ENCODE measurements at places on chromosomes 1 and 21.

DNA sequence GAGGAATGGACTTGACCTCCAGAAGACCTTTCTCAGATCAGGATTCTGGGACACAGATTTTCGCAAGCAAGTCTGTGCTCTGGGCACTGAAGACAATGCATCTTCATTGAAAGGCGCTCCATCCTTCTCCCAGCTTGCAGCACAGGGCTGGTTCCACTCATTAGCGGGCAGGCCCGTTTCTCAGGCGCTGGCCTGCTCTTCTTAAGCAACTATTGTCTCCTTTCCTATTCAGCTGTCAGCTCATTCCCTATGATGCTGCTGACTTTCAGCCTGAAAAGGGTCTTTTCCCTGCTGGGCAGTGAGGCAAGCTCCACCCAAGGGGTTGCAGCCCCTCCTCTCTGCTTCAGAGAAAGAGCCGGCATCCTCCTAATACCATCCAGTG lies 91.9 kb upstream of the PLXNA2 start:
- no peak for DNase-seq

GRCh38 chr1:85279458-85280080 lies 3.1 kb upstream of the BCL10 start:
- DNase-seq: no peak

GRCh38 chr1:162404550-162405160 lies 7.3 kb downstream of the SH2D1B start:
- no peak for DNase-seq

GRCh38 chr1:240739139-240739538 lies 127.2 kb upstream of the GREM2 start:
- no peak for DNase-seq

- DNase-seq: no peak
Measured at GRCh38 chr1:203629507-203630082, 3.0 kb downstream of the ATP2B4 start.

GRCh38 chr21:25331286-25331685 lies 276.0 kb downstream of the MRPL39 start:
- DNase-seq: no peak

DNA sequence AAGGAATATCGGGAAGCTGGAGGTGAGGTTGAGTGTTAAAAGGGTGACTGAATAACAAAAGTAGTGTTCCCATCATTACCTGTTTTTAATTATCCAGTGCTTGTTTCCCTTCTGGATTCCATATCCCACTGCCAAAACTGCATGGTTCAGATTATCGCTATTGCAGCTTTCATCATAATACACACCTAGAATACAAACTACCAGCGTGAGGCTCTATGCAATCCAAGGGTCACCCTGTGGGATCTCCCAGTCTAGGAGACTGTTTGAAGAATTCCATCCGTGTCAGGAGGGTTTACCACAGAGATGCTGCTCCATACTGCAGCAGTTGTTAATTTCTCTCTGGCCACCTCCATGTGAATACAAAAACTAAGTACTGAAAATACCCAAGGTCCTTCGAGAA lies 9.0 kb downstream of the CTSK start:
- DNase-seq: no peak

DNA sequence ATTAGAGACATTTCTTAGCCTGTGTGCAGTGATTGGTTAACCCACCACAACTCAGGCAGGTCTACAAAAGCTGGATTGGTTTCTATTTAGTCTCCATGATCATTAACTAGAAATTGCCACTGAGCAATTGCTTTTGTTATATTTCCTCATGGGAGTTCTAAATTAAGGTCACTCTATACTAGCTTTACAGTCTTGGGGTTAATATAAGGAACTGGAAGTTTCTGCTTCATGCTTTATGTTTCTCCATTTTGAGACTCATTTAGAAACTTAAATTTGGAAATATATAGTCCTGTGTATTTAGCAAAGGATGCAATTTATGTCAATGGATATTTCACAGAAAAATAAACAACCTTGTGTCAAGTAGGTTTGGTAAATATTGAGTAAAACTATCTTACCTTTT lies 137.5 kb downstream of the HLX start:
- no peak for DNase-seq

- DNase-seq: no peak
Measured at GRCh38 chr1:182205351-182206022, 144.0 kb upstream of the ZNF648 start.

DNA sequence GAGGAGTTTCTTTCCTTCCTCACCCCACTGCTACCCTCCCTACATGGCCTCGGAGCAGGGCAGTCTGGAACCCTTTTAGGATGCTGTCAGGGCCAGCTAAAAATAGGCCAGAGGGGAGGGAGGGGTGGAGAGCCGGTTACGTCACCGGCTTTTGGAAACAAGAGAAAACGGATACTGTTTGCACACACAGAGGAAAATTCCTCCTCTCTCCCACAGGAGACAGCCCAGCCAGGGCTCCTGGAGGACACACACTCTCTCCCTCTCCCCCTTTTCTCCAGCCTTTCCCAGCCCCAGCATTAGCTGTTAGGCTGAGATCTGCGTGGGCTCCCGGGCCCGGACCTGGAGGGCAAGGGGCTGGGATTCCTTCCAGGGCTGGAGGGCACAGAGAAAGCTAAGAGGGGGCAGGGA lies 20.0 kb upstream of the ALDH4A1 start:
- DNase-seq: no peak

- DNase-seq: no peak
Measured at GRCh38 chr1:176243746-176244145, 36.7 kb upstream of the COP1 start.

DNA sequence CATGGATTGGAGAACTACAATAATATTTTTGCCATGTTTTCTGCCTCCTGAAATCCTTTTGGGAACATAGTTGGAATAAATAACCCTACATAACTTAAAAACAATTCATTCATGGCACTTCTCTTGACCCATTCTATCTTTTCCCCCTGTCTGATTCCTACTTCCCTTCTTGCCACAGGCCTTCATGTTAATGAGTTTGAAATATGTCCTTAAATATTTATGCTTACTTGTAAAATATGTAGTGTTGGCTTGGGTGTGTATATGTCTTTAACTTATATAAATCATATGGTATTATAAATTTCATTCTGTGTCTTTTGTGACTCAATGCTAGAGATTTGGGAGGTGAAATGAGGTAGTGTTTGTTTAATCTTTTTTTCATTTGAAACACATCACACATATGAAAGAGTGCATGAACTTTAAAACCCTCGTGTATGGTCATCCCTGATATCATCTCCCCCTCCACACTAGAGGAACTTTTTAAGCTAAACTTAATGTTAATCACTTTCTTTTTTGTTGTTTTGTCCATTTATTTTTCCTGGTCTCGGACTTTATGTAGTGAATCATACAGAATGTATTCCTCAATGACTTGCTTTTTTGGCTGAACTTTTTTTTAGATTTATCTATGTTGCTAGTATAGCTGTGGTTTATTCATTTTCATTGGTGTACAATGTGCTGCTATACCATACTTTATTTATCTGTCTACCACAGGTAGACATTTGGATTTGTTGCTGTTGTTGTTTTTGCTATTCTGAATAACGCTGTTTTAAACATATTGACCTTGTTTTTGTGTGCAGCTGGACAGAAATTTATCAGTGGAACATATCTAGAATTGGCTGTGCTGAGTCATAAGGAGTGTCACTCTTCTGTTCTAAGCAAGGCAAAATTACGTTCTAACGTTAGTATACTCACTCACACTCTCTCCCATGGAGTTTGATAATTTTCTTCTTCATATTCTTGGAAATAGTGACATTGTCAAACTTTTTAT lies 441.6 kb downstream of the PLPP3 start:
- no peak for DNase-seq

DNA sequence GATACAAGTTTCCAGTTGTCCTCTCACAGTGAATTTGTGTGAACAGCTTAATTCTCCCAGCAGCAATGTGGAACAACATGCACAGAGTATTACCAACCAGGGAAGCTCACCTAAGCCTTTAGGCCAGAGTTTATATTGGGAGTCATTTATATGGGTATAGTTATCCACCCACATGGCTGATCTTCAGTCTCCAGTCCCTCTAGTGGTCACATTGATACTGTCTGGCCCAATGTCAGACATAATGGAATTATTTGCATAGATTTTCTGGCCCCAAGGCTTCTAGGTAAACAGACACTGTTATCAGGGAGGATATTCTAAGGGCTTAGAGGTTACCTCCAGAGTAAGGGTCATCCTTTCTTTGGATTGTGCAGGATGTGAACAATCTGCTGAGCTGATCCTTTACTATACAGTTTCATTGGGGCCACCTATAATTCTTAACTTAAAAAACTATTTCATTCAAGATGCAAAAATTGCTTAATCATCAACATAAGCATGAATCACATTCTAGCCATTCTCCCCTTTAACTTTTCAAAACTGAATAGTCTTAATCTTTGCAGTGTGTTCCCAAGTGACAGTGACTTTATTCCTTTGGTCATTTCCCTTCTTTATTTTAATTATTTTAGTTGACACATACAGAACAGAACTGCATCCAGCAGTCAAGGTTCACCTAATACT lies 210.9 kb downstream of the LTN1 start:
- no peak for DNase-seq

DNA sequence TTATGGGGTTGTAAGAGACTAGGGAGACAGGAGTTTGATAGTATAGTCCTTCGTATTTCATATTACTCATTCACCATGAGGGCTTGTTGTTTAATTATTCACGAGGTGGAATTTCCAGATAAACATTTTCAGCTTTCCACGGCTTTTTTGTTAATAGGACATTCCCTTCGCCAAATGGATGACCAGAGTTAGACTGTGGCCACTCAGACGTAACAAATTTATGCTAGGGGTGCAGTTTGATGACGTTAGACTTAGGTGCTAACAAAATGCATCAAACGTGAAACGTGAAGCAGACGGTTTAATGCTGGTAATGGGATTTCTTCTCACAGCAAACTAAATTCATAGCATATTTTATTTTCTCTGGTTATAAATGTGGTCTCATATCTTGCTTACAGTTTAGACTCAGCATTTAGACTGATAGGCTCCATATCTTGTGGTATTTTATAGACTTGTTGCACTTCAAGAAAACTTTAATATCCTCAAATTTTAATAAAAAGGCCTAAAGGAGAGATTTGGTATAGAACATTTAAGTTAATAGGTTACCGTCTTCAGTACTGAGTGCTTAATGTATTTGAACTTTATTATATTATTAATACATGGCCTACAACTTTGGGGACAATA lies 2.3 kb downstream of the DHX9 start:
- DNase-seq: no peak

DNA sequence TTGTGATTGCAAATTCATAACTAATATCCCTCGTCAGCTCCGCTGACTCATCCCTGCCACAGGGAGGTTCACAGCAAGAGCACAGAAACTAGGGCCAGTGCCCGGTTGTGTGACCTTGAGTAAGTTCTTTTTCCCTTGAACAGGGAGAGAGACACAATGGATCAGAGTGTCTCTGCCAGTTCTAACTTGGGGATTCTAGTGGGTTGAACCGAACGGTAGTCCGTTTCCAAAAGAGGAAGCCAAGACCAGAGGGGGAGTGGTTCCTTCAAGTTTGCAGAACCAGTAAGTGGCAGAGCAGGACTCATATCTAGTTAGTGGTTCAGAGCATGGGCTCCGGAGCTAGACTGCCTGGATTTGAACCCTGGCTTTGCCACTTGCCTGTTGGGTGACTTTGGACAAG lies 4.9 kb upstream of the SHISA4 start:
- no peak for DNase-seq

DNA sequence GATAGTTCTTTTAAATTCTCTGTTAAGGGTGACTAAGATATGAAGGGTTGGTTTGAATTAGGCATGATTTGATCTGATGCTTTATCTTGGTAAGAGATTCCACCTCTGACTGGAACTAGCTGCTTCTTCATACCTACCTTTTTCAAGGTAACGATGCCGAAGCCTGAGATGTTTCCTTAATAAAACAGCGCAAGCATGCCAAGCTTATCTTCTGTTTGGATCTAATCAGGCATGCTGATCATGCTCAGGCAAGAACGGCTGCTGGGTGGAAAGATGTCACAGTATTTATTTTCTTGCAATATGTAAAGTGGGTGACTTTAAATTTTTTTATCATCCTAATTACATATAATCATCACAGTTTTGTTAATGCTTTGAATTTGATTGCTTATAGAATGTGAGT lies 148.7 kb downstream of the ADGRL2 start:
- no peak for DNase-seq

GRCh38 chr1:53606197-53606596 lies 132.8 kb downstream of the GLIS1 start:
- DNase-seq: no peak

- no peak for DNase-seq
Measured at GRCh38 chr1:7595336-7595735, 175.8 kb upstream of the VAMP3 start.

DNA sequence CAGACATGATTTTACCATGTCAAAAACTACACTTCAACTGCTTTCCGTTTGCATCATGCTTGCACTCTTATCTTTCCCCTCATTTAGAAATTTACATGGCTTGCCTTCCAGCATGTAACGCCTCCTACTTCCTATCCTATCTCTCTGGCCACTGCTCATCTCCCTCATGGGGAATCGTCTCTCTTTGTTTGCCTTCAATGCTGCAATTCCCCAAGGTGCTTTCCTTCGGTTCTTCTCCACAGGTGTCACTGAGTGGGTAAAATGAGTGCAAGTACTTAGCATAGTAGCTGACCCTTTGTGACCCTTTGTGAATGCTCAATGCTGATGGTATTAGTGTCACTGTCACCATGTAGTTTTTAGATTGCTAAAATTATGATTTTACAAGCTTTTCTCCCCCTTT lies 63.1 kb downstream of the APP start:
- no peak for DNase-seq

GRCh38 chr1:80202118-80202517 lies 1195.6 kb upstream of the ADGRL4 start:
- DNase-seq: no peak

DNA sequence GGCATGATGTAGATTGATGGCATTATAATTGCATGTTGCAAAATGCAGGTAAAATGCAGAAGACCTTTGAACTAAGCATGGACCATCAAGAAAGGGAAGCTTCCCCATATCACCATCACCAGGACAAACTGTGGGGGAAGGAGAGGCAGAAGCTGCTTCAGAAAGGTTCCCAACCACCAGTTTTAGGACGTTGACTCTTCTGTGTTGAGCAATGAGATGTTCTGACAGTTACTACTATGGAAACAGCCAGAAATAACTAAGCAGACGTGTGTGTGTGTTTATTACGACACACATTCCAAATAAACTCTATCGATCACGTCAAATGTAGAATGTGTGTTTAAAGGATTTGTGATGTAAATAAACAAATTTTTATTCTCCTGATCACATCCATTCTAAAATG lies 110.2 kb upstream of the PLD5 start:
- DNase-seq: no peak

DNA sequence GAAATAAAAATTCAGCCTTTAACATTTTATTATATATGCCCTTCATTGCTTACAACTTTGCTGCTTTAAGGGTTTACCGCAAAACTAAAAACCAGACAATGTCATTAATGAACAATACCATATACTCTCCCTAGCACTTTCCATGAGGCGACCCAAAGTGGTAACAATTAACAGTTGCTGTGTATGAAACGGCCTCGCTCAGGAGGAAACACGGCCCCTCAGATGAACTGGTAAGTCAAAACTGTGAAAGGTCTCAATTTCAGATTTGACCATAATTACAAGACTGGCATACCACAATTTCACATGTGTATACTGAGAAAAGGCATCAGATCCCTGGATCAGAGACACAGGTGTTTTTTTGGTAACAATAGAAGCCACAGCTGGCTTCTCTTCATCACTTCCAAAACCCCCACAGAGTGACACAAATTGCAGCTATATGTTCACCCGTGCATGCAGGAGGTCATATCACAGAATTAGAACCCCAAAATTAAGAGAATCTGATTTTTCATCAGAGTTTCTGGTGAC lies 611.9 kb upstream of the ADAMTS5 start:
- DNase-seq: no peak
